ENCODE measurements at places on chromosomes 7 and 10.

GRCh38 chr10:79149662-79150443, 81.1 kb downstream of the ZMIZ1 start:
- DNase-seq: peak; percentile 96

DNA sequence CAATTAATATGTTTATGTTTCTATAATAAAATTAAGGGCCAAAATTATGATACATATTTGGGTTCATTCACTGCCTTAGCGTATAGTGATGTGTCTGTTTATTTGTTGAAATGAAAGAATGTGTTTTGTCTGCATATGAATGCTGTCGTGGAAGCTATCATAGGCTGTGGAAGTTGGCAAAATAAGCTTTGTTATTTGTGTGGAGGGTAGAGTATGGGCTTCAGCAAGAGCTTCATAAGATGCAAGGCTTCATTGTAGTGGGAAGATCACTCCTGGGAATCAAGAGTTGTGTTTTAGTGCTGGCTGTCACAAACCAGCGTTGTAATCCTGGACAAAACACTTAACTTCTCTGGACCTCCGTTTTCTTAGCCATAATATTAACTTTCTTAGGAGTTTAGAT, 2.5 kb downstream of the SLK start:
- no peak for DNase-seq

GRCh38 chr7:115153176-115153575, 231.3 kb downstream of the MDFIC start:
- DNase-seq: no peak

DNA sequence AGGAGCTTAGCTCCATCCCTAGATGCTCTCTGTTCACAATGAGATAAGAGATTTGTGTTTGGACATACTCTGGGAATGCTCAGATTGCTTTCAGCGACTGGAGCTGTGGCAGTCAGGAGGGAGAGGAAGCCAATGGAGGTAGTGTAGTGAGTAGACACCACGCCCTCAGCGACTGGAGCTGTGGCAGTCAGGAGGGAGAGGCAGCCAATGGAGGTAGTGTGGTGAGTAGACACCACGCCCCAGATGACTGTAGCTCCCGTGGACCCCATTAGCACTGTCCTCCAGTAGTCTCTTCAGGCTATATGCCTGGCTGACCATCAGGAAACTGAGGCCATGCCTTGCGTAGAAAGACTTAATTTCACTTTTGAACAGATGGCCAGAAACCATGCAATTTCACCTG, 1033.8 kb downstream of the NRG3 start:
- DNase-seq: no peak

DNA sequence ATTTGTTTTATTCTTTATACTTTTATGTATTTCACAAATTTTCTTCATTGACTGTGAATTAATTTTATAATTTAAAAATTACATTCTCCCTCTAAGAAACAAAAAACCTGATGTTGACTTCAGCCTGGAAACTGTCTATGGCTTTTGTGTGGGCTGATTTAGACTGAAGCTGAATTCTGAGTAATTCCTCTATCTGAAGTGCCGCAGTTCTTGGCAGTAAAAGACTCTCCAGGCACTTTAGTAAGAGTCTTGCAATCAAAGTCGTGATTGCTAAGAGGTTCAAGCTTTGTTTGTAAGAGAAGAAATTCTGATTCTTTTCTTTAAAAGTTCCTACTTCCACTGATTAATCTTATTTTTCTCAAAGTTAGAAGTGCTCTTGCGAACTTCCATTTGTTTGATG, 3.4 kb upstream of the CEP41 start:
- DNase-seq: no peak

DNA sequence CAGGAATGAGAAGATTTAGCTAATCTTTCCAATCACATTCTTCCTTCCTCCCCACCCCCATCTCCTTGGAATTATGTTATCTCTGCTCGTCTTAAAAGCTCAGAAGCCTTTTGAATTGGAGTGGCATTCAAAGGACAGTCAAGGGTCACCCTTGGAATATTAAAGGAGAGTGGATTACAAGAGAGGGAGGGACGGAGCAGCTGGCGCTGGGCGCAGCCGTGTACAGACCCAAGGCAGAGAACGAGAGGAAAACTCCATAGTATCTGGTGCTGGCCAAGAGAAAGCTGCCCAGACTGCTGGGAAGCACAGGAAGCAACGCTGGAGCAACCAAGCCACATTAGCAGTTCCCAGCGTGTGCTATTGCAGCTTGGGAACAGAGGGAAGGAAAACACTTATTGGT, 95.7 kb downstream of the POU6F2 start:
- no peak for DNase-seq

- DNase-seq: no peak
Measured at GRCh38 chr10:4121502-4122380, 336.7 kb upstream of the KLF6 start.

DNA sequence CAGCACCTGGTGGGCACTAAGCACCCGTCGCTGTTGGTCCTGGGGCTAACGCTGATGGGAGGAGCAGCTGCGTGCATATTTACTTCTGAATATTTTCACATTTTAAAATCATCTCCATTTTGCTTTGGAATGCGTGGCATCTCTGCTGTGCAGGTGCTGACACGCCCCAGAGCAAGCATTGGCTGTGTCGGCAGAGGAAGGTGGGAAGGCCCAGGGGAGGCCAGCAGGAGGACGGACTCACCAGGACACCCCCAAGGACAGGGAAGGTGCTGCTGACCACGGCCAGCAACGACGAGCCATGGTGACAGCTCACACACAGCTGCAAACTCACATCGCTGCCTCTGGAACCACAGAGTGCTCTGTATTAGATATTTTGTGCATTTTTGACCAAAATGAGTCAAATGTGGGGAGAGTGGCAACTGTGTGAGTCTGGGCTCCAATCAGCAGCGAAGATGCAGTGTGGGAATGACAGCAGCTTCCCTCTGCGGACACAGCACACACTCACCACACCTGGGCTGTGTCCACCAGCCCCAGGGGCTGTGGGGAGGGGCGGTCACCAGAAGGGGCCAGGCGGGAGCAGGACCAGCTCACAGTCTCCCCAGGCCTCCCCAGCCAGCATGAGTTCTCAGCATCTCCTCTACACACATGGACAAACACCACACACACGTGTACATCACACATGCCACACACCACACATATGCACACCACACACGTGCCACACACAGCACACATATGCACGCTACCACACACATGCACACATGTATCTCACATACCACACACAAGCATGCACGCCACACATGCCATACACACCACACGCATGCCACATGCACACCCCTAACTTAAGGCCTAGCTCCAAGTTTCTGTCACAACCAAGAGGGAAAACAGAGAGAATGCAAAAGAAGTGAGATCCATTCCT, 58.2 kb downstream of the PTPRN2 start:
- no peak for DNase-seq

- DNase-seq: no peak
Measured at GRCh38 chr7:128710481-128710880, 28.7 kb upstream of the CALU start.

- DNase-seq: no peak
Measured at GRCh38 chr10:32731527-32731926, 226.5 kb downstream of the ITGB1 start.

DNA sequence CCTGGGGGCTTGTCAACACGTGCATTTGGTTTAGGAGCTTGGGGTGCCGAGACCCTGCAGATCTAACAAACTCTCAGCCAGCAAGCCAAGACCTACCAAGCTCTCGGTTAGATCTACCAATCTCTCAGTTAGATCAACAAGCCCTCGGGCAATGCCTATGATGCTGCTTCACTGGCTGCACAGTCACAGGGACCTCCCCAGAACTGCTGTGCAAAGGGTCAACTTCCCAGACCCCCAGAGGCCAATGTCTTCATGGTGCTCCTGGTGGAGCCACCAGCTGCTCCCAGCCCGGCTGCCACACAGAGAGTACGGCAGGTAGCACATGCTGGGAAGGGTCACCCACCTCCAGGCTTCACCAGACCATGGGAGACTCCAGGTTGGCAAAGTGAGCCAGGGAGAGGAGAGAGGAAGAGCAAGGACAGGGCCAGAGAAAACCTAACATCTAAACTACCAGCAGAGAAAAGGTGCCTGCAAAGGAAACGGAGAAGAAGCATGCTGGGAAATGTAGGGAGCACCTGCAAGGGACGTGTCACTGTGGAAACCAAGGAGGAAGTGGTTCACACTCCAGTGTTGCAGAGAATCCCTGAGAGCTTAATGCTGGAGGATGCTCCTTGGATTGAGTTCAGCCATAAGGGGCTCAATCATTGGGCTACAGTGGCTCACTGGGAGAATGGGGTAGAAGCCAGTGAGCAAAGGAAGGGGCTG, 51.5 kb upstream of the GDF10 start:
- no peak for DNase-seq

DNA sequence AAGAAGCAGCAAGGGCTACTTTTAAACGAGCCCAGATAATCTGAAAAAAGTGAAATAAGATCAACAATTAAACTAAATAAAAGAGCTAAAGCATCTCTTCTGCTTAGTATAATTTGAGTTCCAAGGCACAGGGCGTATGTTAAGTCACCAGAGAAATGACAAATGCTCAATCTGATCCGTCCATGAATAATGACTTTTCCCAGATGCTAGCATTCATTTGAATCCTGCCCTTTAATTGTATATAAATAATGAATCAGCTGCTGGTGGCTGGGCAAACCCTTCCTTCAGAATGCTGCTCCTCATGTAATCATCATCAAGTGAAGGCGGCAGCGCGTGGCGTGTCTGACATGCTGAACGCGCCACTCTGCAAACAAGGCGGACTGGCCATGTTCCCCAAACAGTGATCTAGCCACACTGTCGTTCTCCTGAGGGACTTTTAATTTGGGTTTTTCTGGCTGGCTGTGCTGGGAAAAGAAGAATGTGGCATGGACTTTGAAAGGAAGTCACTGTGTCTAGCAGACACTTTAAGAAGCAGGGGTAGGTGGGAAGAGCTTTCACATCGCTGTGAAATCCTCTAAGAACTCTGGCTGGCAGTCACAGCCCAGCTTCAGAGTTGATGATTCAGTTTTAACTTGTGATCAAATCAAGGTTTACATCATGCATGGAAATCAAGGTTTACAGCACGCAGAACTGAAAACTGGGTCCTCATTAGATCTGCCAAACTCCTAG, 70.7 kb downstream of the BEND7 start:
- DNase-seq: no peak

- DNase-seq: no peak
Measured at GRCh38 chr7:98305951-98306535, 24.6 kb downstream of the BRI3 start.

DNA sequence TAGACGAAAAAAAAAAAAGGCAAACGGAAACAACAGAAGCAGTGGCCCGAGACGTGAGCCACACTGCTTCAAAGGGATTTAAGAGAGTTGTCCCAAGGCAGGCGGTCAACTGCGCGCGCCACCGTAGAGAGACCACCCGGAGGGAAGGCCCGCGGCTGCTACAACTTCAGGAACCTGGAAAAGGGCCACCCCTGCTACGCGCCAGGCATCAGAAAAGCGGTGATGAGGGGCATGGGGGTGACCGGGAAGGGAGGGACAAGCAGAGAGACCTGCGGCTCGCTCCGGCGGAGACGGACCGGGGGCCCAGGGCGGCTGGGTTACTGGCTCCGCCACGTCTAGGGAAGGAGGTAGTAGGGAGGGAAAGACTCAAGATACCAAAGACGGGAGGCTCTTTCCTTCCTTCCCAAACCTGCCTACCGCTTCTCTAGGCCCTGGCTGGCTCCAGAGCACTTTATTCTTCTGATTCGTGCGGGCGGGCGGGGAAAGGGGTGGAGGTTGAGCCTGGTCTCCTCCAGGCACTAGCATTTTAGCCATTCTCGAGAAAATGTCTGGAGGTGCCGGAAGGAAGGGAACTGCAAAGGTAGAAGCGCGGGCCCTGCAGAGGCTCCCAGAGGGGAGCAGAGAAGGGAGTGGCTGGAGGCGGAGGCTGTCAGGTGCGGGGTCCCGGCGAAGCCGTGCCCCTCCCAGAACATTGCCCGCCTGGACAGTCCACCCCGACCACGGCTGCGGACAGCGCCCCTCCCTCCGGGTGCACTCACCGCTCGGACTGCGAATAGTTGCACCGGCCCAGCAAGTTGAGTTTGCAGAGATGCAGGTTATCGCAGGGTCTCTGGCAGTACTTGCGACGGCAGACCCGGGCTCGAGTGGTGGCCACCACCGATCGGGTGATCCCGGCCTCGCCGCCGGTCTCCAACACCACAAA, 993 bp downstream of the ZC3HAV1 start:
- DNase-seq: peak; percentile 43

DNA sequence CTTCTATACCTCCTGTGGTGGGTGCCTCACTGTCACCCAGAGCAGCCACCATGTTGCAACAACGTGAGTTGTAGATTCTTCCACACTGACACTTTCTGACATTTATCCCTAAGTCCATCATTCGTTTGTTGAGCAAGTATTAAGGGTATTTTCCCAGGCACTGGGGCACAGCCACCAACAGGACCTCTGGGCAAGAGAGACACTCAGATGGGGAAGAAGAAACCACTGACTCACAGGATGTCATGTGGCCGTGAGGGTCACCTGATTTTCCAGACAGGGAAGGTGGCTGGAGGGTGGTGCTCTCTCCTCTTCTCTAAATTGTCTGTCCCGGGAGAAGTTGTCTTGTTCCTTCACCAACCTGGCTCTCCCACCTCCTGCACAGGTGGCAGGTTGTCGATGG, 51.7 kb upstream of the PPIF start:
- no peak for DNase-seq

GRCh38 chr7:99409192-99409572, 413 bp downstream of the BUD31 start:
- peak; percentile 45 for DNase-seq

- DNase-seq: no peak
Measured at GRCh38 chr10:32771217-32771616, 186.8 kb downstream of the ITGB1 start.

DNA sequence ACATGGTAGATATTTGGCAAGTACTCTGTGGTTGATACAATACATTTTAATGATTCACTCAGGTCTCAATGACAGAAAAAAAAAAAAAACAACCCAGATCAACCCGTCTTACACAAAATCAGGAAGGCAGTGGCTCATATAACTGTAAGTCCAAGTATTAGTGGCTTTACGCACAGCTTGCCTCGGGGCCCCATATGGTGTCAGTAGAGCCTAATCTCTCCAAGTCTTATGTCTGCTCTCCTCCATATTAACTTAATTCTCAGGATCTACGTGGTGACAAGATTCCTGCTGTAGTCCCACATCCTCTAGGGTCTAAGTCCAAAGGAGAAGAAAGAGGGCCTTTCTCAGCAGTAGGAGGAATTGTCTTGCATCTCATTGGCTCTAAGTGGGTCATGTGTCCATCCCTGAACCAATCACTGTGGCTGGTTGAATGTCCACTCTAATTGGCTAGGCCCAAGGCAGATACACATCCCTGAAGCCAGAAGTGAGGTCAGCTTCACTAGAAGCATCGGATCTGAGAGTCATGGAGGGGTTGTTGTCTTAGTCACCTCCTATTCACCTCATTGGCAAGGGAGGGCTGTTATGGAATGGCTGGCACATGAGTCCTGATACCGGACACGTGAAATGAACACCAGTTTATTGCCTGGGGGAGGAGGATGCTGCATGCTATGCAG, 20.5 kb upstream of the PLPP4 start:
- peak; percentile 31 for DNase-seq

GRCh38 chr10:53358536-53358935, 586.0 kb upstream of the MBL2 start:
- no peak for DNase-seq

DNA sequence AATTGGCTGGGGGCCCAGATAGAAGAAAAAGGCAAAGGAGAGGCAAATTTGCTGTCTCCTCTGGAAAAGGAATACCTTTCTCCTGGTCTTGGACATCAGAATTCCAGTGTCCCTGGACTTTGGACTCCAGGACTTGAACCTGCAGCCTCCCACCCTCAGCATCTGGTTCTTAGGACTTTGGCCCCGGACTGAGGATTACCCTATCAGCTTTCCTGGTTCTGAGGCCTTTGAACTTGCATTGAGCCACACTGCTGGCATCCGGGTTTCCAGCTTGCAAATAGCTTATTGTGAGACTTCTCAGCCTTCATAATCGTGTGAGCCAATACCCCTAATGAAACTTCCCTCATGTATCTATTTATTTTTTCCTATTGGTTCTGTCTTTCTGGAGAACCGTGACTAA, 68.3 kb downstream of the DNAH11 start:
- no peak for DNase-seq
